Hematopoietic multipotent progenitor cell treated with erythropoietin and hydrocortisone succinate and interleukin-3 and kit ligand, for 4 days (in vitro differentiated cells): ENCODE measurements at places on chromosomes 4 and X.
A peak's percentile ranks its signal among the peaks of the same experiment; 100 is the strongest.

- DNase-seq, result no peak
Measured at GRCh38 chr4:17771284-17771908, 10.0 kb downstream of the FAM184B start.

DNA sequence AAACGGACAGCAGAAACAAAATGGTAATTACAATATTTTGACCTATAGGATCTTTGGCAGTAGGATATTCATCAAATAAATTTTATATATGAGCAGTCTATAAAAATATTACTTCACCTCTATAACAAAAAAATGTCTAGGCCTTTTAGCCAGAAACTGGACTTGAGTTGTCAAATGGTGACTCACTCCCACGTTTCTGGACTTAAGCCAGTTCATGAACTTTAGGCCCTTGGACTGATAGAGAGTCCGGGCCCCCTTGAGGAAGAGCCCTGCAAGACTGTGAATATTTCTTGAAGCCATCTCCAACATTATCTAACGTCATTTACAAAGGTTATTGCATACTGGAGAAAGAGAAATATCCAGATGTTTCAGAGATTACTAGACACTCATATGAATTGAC lies 106.8 kb upstream of the FAM47A start:
- DNase-seq, result no peak

GRCh38 chrX:134324359-134324758 lies 87.4 kb downstream of the CCDC160 start:
- DNase-seq, result peak; percentile 1

- DNase-seq, result peak; percentile 75
Measured at GRCh38 chr4:37825968-37826294, 555 bp upstream of the PGM2 start.

DNA sequence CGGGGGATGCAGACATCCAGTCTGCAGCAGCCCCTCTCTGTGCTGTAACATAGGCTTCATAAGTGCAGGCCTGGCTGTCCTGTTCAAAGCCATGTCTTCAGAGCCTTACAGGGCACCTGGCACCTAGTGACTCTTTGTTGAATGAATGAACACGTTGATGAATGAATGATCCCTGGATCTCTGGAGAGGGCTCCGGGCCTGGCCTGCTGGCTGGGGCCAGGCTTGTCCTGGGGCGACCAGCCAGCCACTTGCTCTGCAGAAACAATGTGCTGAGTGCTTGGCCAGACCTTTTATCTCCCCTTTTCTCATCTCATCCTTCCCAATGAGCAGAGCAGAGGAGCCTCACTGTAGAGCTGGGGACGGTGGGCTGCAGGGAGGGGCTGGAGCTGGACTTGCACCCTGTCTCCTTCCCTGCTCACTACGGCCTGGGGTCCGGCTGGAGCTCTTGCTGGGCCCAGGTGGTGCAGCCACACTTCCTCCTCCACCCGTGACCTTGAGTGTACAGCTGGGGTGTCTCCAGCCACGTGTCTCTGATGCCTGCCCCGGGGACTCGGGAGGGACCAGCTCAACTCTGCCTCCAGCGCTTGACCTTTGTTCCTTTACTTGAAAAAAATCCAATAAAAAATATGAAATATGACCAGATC lies 77.9 kb downstream of the PSAPL1 start:
- DNase-seq, result no peak

DNA sequence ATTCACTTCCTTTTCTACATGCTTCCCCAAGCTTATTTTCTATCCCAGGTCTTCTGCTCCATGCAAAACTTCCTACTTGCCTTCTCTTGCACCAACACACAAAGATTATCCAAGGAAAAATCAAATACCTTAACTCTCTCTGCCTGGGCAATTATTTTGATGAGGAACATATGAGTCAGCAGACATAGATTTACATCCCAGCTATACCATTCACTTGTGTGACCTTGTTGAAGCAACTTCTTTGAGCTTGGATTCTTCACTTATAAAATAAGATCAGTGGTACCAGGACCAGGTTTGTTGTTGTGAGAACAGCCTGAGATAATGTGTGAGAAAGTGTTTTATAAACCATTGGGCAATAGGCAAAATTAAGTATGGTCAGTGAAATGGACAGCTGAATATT lies 39.1 kb upstream of the TMEM192 start:
- DNase-seq, result no peak

DNA sequence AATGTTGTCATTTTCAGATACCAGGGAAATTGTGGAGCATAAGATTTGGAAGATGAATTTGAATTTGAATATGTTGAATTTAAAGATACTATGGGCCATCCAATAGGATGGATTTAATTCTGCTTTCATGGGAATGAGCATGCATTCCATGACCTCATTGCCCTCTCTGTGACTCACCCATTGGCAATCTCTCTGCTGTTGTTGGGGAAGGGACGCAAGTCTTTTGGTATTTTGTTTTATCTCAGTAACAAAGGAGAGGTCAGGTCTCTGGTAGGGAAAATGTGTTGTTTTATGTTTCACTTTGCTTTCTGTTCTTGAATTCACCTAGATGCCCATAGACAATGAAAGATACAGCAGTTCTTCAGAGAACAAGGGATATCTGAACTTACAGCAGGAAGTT lies 42.1 kb upstream of the MAGEA4 start:
- DNase-seq, result no peak

- no peak for DNase-seq
Measured at GRCh38 chr4:141435446-141436225, 200.7 kb upstream of the IL15 start.

DNA sequence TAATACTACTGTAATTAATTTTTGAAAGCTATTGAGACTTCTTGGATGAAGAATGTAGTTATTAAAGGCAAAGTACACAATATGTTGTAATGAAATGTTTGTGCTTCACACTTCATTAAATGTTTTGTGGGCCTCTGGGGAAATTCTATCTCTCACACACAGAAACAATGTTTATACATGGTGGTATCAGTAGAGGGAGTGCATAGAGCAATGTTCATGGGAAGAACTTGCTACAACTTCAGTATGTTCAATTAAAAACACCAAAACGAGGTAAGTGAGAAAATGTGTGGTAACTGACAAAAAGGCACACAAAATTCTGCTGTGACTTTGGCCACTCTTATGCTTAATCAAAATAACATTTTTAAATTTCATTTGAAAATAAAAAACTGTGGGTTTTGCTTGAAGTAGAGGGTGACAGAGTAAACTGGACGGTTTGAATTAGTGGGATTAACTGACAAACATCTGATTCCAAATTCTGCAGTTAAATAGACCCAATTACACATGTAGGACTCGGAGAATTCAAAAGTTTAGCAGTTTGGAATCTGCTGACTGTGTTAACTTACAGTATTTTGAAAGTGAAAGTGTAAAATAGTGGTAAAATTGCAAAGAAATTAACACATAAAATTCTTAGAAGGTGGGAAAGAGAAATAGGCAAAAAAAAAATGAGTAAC lies 111.4 kb upstream of the TTC29 start:
- peak; percentile 25 for DNase-seq

GRCh38 chr4:172876394-172876793 lies 292.2 kb upstream of the GALNT7 start:
- DNase-seq, result no peak

- DNase-seq, result no peak
Measured at GRCh38 chr4:87654487-87655044, 4.5 kb downstream of the DMP1 start.

GRCh38 chrX:134752558-134752957 lies 94.3 kb upstream of the PLAC1 start:
- no peak for DNase-seq

- DNase-seq, result no peak
Measured at GRCh38 chr4:77002321-77003107, 53.0 kb downstream of the SEPTIN11 start.

DNA sequence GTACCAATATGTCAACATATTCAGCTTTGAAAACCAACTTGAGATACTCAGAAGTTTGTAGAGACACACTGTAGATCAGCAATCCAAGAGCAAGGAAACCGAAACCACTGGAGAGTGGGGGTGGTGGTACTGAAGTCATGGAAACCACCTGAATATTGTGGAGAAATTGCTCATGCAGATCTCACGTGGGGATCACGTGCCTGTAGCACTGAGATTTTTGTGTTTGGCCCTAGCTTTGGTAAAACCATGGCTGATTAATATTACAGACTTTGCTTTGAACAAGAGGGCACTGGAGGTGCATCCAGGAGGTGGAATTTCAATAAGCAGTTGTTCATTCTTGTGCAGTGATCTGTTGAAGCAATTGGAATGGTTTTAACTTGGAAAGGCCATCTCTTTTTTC lies 47.2 kb downstream of the GBA3 start:
- DNase-seq, result no peak

DNA sequence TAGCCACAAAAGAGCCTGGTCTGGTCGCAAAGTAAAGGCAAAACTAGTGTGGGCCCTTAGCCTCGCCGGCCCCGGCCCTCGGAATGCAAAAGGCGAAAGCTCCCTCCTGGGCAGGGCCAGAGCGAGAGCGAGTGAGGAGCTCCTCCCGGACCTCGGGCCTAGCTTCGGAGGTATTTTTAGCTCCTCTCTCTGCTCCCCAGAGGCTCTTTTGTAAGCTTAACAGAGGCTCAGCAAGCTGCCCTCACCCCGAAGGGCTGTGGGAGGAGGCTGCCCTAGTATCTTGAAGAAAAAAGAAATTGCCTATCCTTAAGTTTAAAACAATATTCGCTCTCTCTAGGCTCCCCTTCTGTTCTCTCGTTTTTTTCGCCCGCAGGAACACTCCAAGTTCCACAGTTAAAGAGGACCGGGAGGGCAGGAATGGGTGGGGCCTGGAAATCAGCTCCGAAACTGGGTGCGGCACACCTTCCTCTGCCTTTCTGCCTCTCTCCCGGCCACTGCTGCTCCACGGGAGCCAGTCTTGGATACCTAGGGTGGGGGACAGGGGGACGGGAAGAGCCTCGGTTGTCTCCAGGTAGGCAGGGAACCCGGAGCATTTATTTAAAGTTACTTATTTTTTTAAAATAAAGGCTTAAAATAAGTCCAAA lies 12.1 kb downstream of the HAND2 start:
- no peak for DNase-seq

- DNase-seq, result no peak
Measured at GRCh38 chrX:17984415-17984814, 123.3 kb upstream of the RAI2 start.

DNA sequence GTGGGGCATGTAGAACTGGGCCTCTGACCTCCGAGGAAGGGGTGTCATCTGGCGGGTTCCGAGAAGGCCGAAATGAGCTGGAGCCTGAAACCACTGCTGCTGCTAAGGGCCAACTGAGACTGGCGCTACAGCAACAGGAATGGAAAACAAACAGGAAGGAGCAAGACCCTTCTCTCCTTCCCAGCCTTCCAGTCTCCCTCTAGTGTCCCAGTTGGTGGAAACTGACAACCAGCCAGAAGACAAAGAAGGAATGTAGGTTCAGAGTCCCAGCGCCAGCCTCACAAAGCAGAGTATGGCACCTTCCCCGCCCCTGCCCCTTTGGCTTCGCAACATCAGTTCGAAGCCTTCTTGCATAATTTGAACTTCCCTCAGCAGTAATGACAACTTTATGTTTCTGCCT lies 24.4 kb upstream of the PDZD4 start:
- no peak for DNase-seq

DNA sequence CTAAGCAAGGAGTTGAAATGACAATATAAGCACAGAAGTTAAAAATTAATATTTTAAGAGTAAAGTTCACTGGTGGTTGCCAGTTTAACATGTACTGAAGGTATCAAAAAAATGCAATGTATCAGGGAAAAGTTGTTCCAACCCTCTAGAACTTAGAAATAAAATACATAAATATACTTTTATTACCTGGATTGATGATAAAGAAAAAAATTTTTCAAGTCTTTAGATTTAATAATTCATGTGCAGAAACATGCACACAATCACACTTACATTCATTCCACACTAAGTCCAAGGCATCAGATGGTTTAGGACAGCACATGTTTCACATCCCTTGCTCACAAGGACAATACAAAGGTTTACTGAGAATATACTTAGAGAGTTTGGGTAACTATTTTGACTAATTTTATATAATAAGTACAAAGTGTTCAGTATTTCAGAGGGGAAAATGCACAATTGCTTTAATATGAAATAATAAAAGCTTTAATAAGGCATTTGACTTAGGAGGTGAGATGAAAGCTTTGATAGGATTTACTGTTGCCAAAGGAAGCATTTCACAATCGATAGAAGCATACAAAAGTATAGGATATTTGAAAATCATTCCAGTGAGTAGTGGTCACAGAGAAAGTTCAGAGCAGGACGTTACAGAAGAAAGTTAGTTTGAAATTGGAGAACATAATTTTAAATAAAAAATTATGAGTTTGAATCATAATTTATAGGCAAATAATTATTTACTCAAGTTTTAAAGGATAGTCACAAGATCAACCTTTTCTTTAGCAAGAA lies 392 bp upstream of the UGT2A3 start:
- no peak for DNase-seq

DNA sequence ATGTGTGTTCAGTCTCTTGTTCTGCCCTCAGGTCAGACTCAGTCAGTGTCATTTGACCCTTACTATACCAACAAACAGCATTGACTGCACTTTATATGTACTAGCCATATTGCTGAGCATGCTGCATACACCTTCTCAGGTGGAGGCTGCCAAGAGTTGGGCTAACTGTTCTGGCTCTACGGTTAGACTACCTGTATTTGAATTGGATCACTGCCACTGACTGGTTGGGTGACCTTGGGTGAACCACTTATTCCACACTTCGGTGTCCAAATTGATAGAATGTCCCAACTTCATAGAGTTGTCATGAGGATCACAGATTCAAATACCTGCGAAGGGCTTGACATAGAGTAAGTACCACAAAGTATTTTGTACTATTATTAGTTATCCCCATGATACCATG lies 91.2 kb upstream of the GPR50 start:
- no peak for DNase-seq

GRCh38 chrX:120504569-120504968 lies 35.5 kb upstream of the LAMP2 start:
- no peak for DNase-seq

DNA sequence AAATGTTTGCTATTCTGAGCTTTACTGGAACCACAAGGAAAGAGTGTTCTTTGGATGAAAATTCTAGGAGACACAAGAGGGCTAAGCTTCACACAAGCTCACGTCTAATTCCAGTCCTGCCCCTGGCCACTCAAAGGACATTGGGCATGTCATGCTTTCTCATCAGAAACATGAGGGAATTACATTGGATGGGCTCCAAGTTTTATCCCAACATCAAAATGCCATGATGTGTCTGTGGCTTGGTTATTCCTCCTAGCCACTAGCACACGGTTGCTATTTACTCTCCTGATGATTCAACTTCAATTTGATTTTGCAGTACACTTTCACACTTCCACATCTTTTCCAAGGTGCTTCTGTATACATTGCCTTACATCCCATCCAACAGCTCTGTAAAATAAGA lies 149.6 kb upstream of the FAM9B start:
- DNase-seq, result no peak

DNA sequence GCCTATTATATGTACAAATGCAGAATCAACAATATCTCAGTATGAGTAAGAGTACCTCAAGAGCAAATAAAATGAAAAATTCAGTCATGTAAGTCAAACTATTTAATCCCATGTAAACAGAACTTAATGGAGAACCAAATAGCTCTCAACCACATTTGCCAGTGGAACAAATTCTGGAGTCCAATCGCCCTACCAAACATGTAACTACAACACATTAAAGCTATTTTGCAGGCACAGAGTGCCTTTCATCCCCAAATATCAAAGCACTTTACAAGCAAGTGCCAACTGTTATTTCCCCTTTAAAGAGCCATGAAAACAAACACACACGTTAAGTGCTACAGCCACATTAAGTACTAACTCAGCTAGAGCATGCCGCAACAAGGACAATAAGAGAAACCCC lies 51.3 kb downstream of the PCDH19 start:
- no peak for DNase-seq
